ENCODE measurements at places on chromosomes 4 and X. TPM values are rescaled to one million over a fixed set of nuclear protein-coding genes. Genes with fewer than 3 reads are reported as not detected.

Gene BTC
- not detected for polyA plus RNA-seq

Gene SOWAHB
- not detected for polyA plus RNA-seq

Gene TAF7L
- polyA plus RNA-seq = not detected

Gene VEGFD
- polyA plus RNA-seq = not detected

Gene ZNF630
- polyA plus RNA-seq = 4.1 TPM

Gene SPANXN3
- polyA plus RNA-seq = not detected

Gene AREG
- 3.9 TPM for polyA plus RNA-seq

Gene TMEM156
- polyA plus RNA-seq = 152 TPM

Gene F8
- 2.7 TPM for polyA plus RNA-seq

Gene ALPK1
- 4.5 TPM for polyA plus RNA-seq

All from IgD-negative memory B cell (primary cell).